ENCODE measurements at places on chromosomes 13 and 19. TPM values are rescaled to one million over a fixed set of nuclear protein-coding genes. Genes with fewer than 3 reads are reported as not detected.
A peak's percentile ranks its signal among the peaks of the same experiment; 100 is the strongest.

Gene ITGBL1
- total RNA-seq: not detected

Gene LILRB3
- total RNA-seq: 76.4 TPM

GRCh38 chr13:82657471-82657870 is 1224.8 kb downstream of the SLITRK1 start:
- no peak overlapping the region for H3K27ac ChIP-seq
- DNase-seq: no peak
- H3K36me3 ChIP-seq: no peaks in the 10 kb centered on the region
- H3K4me3 ChIP-seq: no peak overlapping the region
- H3K27me3 ChIP-seq: no peaks in the 10 kb centered on the region
- H3K4me1 ChIP-seq: no peaks in the 10 kb centered on the region

- peak overlapping the region; percentile 79 for H3K4me3 ChIP-seq
- no peak for DNase-seq
- no peaks in the 10 kb centered on the region for H3K27me3 ChIP-seq
- no peaks in the 10 kb centered on the region for H3K36me3 ChIP-seq
Measured at GRCh38 chr13:113207460-113207859, 1.0 kb downstream of the PCID2 start.

GRCh38 chr13:111422348-111422747 is 101.9 kb downstream of the TEX29 start:
- H3K27me3 ChIP-seq: no peaks in the 10 kb centered on the region
- H3K4me1 ChIP-seq: no peaks in the 10 kb centered on the region
- no peak overlapping the region for H3K4me3 ChIP-seq
- no peak overlapping the region for H3K27ac ChIP-seq
- no peak for DNase-seq
